Testis (tissue), 5 donors: ENCODE measurements at places on chromosomes 3 and 15. TPM values are rescaled to one million over a fixed set of nuclear protein-coding genes. Genes with fewer than 3 reads are reported as not detected.

DNA sequence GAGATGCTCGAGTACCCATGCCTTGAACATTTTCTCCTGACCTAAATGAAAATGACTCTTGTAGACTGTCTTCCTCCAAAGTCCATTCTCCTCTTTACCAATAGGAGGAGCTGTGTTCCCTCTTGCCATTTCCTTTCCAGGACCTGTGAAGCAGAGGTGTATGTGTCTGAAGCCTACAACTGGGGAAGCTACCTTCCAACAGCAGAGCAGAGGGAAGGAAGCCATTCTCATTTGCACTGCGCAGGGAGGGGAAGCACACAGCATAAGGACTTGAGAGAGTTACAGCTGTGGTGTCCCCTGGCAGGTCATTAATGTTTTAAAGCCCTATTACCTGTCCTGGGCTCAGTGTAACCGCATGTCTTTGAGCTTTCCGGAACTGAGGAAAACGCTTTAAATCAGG, 38.7 kb downstream of the HSPBAP1 start:
- no peak for DNase-seq

GRCh38 chr3:73273341-73273740, 211.9 kb downstream of the EBLN2 start:
- no peak for DNase-seq

DNA sequence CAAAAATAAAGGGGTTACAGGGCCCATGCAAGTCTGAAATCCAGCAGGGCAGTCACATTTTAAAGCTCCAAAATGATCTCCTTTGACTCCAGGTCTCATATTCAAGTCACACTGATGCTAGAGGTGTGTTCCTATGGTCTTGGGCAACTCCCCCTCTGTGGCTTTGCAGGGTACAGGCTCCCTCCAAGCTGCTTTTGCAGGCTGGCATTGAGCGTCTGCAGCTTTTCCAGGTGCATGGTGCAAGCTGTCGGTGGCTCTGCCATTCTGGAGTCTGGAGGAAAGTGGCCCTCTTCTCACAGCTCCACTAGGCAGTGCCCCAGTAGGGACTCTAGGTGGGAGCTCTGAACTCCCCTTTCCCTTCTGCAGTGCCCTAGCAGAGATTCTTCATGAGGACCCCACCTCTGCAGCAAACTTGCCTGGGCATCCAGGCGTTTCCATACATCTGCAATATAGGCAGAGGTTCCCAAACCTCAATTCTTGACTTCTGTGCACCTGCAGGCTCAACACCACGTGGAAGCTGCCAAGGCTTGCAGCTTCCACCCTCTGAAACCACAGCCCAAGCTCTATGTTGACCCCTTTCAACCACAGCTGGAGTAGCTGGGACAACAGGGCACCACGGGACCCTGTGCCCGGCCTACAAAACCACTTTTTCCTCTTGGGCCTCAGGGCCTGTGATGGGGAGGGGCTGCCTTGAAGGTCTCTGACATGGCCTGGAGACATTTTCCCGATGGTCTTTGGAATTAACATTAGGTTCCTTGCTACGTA, 80.1 kb upstream of the PLSCR5 start:
- no peak for DNase-seq

- DNase-seq, result peak; percentile 59
Observed at GRCh38 chr3:25468866-25469319, 40.8 kb downstream of the RARB start.

- DNase-seq, result no peak
Observed at GRCh38 chr3:74107451-74107850, 482.7 kb upstream of the PDZRN3 start.

DNA sequence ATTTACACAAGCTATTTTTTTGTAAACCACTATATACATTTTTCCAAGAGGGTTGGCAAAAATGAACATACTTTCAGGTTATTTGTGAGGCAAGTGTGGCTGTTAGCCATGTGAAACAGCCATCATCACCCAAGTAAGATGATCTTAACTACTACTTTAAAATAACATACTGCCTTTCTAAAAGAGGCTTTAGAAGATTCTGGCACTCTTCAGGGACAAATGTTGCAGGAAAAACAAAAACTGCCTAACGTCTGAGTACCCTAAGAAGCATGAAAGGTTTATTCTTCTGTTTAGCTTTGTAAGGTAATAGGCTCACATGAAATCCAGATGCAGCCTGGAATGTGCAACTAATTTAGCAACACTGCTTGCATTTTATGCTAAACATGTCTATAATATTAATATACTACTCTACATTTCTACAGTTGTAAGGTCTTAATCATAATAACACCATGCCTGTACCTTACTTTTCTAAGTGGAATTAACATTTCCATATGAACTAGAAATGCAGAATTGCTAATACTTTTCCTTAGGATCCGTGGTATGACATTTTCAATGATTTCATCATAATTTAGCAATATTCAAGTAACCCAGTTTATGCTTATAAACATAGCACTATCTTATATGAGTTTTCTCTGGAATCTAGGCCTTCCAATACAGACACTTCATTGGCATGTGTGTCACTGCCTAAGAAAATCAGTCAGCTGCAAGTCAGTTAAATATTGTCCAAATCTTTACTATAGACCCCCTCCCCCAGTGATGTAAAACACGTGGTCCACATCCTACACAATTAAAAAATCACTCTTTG, 4.5 kb upstream of the LSAMP start:
- no peak for DNase-seq

DNA sequence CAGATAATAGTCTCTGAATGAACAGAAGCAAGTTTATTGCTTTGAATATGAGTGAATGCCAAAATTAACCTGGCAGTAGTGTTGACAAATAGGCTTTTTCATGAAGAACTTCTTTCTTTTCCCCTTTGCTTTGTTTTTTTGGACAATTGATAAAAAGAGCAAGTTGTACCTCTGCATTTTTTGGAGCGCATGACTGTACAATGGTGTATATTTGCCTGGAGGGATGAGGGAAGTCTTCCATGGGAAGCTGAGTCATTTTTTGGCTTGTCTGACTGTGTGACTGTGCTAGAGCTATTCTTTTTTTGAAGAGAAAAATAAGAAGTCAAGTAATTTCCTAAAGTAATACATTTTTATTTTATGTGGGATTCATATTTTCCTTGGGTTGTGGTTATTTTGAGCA, 186.9 kb downstream of the KLHL25 start:
- DNase-seq, result no peak

DNA sequence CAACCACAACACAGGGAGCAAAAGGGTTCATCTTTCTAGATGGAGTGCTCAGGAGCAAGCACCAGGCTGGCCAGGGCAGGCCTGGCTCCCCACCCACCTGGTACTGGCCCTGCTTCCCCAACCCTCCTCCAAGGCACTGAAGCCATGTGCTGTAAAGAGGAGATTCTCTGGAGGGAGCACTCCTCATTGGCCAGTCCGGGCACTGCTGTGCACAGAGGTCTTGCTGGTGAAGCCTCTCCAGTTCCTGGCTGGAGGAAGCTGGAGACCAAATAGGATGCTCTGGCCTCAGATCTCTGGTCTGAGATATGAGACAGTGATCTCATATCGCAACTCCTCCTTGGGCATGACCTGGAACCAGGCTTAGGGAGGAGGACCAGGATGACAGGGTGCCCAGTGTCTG, 7.7 kb upstream of the SEMA3F start:
- no peak for DNase-seq

- no peak for DNase-seq
Observed at GRCh38 chr3:195905970-195906864, 2.1 kb downstream of the TNK2 start.

DNA sequence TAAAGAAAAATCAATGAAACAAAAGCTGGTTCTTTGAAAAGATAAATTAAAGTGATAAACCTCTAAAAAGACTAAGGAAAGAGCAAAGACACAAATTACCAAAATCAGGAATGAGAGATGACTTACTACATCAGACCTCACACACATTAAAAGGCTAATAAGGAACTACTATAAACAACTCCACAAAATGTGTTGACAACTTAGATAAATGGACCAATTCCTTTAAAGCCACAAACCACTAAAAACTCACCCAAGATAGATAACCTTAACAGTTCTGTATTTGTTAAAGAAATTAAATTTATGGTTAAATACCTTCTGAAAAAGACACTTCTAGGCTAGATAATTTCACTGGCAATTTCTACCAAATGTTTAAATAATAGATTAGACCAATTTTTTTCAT, 170.4 kb downstream of the SMAD6 start:
- DNase-seq, result no peak

DNA sequence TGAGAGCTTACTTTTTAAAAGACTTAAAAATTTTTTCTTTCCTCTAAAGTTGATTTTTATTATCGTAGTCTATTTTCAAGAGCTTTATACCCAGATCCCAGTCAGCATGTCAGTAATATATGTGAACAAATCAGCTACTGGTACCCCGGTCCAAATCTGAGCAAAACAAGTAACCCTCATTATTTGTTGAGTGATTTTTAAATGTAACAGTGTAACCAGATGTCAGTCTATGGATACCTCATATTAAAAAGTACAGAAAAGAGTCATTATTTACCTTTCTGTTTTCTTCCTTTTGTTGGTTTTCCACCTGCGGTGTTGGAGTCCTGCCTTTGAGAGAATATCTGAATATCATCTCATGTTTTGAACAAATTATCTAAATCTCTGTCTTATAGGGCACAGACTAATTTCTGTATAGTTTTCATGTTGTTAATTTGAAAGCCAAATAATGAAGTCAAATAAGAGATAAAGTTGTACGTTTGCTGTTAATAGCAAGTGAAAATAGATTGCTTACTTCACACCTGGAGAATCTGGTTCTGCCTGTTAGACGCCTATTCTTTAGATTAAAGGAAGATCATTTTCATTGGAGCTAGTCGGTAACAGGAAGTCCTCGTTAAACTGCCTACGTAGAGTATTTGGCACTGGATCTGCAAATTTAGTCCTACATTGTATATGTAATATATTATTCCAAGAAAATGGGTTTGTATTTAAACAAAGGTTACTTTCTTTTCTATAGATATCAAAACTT, at the start of gene STX19:
Gene STX19, minus strand, starts transcription at position 505 of the 745 bp plus-strand sequence. CDS start 13,328 bp downstream, outside the sequence.
- no peak for DNase-seq

- no peak for DNase-seq
Observed at GRCh38 chr3:39935261-39935660, 125.9 kb downstream of the MYRIP start.

- DNase-seq, result no peak
Observed at GRCh38 chr15:49238342-49238741, 68.3 kb downstream of the GALK2 start.

DNA sequence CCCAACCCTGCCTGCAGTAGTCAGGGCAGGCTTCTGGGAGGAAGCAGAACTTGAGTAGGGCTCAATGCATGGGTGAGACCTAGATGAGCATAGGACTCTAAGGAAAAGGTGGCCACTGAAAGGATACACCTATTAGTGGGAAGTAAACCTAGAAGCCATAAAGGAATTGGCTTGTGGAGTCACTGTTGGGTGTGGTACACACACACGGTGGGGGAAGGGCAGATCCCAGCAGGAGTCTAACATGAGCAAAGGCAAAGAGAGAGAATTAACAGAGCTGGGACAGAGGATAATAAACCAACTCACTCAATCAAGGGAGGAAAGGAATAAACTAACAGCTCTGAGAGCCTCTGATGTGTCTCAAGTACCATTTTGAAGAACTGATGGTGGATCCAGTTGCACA, 23.1 kb downstream of the DAPK2 start:
- DNase-seq, result no peak

GRCh38 chr3:138913766-138914165, 33.2 kb downstream of the FOXL2 start:
- no peak for DNase-seq

DNA sequence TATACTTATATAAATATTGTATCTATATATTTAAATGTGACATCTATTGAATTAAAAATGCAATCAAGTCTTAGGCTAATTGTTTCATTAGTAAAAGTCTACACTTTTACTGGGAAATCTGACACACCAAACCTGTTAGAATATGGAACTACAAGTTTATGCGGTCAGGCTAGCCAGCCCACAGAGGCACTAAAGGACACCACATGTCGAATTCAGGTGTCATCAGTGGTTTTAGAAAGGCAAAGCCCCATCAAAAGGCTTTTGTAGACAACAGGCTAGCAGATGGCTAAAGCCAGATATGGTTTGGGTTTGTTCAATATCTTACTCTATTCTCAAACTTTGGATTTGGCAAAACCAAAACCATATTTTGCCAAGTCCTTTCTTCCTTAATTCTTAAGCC, 411.0 kb downstream of the MECOM start:
- no peak for DNase-seq

GRCh38 chr3:75951941-75952340, 166.6 kb upstream of the ZNF717 start:
- DNase-seq, result no peak

DNA sequence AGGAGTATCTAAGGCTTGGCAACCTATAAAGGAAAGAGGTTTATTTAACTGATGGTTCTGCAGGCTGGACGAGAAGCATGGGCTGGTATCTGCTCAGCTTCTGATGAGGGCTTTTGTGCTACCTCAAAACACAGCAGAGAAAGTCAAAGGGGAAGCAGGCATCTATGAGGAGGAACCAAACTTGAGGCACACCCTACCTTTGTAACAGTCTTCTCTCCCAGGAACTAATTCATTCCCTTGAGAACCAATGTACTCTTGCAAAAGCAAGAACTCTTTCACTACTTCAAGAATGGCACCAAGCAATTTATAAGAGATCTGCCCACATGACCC, 109.0 kb downstream of the CGGBP1 start:
- no peak for DNase-seq

DNA sequence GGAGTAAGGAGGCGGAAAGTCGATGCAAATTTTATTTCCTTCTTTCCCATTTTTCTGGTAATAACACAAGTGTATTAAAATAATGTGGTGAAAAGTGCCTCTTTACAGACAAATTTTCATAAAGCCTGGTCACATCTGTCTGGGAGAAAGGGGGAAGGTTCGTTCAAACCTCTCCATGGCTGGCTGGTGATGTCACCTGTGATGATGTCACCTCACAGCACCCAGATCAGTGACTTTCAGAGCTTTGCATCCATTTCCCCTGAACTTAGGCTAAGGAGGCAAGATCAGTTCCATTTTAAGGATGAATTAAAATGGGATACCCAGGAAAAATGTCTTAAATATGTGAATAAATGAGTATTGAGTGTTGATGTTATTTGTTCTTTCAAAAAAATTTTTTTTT, 34.1 kb downstream of the ATP10A start:
- DNase-seq, result no peak

- DNase-seq, result peak; percentile 26
Observed at GRCh38 chr15:41417418-41418195, 712 bp downstream of the RTF1 start.

LDHAL6B gene
- total RNA-seq, result 22.6 TPM

P2RY14 gene
- 0.50 TPM for total RNA-seq

LRRC2 gene
- total RNA-seq, result 0.99 TPM

TEX55 gene
- total RNA-seq, result 158 TPM

PLA2G4E gene
- 0.71 TPM for total RNA-seq

GYG1 gene
- 138 TPM for total RNA-seq

ZIC4 gene
- total RNA-seq, result 0.31 TPM

ZNF774 gene
- total RNA-seq, result 8.7 TPM

RASL12 gene
- 64.7 TPM for total RNA-seq
